ENCODE measurements at places on chromosomes 1 and 21.

DNA sequence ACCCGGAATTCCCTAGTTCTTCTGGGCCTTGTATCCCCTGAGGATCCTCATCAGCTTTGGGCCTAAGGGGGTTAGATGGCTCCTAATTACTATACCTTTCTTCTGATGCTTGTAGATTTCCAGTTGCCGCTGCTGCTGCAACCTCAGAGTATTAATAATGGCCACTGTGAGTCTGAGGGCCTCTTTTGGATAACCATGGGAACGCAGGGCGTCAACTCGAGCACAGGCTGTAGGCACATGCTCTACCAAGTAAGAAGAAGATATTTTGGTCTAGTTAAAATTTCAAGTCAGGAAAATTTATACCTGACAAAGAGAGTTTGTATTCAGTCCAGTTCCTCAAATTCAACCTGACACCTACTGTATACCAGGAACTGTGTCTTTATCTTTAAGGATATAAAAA lies 28.2 kb downstream of the UROD start:
- DNase-seq, result no peak

DNA sequence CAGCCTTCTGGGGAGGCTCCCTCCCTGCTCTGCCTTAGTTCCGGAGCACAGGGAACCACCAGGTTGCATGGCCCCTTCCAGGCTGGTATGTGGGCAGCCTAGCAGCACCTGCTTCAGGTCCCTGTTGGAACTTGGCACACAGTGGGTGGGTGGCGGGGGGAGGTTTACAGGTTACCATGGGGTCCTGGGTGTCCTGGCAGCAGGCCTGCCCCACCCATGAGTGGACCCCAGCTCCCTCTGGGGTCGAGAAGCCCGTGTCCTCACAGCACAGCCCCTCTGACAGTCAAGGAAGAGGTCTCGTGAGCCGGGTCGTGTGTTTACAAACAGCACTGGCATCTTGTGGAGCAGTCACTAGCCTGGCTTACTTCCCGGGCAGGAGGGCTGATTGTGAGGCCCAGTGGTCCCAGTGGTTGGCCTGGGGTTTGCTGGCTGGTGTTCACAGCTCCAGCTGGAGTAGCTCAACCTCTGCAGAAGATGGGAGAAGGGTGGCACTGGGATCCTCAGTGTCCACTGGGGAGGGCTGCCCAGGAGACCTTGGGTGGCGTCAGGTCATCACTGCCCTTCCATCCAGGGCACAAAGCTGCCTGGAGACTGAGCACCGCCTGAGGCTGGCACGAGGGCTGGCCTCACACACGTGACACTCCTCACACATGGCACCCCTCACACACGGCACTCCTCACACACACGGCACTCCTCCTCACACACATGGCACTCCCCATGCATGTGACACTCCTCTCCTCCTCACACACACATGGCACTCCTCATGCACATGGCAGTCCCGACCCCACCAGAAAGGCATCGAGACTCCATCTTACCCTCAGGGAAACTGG lies 100.9 kb downstream of the RIPK4 start:
- no peak for DNase-seq

DNA sequence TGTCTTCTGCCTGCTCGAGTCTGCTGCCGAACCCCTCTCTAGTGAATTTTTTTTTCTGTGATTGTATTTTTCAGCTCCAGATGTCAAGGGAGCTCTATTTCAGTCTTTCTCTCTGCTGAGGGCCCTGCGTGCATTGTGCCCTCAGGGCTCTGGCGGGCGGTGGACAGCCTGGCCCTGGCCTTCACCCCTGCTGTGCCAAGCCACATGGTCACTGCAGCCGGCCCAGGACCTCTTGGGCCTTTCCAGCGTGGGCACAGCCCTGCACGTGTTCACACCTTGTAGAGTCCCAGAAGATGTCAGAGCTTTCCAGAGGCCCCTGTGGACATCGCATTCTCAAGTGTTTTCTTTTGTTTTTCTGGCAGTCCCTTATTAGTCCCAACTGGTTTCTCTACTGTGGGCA lies 55.7 kb downstream of the PCNT start:
- no peak for DNase-seq

GRCh38 chr1:106651028-106651762 lies 405.3 kb upstream of the PRMT6 start:
- DNase-seq, result no peak
